ENCODE measurements at places on chromosomes 12 and 14.

DNA sequence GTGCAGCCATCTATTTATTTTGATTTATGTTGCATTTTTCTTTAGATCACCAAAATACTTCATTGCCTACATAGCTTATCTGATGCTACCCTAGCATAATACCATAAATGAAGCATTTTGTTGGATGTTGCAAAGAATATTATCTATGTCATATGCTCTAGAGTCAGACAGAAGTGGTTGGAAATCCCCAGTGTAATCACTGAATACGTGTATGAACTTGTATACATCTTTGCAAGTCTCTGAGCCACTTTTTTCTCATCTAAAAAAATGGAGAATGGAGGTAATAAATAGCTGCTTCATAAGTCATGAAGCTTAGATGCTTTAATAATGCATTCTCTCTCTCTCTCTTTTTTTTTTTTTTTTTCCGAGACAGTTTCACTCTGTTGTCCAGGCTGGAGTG is 18.5 kb downstream of the EVL start:
- DNase-seq = no peak

DNA sequence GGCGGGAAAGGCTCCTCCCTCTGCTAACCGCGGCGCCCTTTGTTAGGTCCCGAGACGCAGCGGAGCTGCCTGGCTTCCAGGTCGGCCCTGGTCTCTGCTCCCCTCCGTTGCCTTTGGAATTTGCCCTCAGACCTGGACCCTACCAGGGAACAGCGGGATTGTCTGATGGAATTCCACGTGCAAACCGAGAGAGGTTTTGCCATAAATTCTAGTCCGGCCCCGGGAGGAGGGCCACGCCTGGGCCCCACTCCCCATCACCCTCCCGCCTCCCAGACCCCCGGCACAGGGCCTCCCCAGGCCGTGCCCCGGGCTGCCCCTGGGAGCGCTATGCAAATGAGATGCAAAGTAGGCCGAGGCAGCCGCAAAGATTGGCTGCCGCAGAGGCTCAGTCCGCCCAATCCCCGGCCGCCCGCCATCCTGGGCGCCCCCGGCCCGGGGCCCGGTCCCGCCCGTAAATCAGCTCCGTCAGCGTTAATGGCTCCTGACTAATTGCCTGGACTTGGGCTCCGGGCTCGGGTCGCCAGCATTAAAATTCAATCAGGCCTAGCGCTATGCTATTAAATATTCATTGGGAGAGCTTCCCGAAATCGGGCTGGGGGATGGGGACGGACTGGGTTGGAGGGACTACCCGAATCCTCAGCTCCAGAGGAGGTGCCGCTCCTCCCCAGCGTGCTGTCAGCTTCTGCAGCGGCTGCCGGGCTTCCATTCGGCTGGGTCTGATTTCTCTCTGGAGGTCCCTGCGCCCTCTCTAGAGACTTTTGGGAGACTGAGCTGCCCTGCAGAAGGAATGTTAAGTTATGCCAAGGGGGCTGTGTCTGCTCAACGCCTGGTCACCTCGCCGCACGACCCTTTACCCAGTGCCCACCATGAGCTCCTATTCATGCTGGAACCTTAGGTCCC is 15.7 kb upstream of the FIGNL2 start:
- no peak for DNase-seq

DNA sequence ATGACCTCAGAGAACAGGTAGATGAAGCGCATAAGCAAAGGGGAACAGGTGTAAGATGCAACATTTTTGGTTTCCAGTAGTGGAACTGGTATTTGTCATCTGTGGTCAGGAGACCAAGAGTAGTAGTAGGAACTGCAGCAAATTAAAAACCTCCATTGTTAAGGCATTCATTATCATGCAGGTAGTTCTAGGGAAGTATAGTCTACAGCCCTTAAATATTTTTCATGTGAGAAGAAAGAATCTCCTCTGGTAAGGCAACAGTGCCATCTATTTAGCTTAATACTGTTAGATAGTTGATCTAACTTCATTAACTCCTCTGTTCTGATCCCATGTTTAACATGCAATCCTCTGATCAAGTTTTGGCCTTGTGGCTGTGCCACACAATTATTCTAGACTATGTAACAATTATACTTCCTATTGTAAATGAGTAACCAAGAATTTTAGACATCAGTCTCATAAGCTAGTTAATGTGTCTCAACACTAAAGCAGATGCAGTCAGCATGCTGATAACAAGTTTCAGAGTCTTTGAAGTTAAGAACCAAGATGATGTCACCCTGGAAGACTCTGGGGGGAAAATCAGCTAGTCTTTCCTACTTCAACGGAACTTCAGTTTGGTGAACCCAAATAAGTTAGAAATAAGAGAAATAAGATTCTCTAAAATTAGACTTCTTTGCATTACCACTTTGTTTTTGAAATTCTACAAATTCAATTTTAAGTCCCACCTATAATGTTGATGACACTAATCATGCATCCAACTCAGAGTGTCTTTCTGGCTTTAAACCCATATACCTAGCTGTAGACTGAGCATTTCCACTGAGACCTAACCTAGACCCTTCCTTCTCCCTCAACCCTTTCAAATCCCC is 70.9 kb downstream of the STXBP6 start:
- no peak for DNase-seq

- DNase-seq = no peak
Observed at GRCh38 chr14:76861574-76862255, 35.5 kb downstream of the LRRC74A start.

DNA sequence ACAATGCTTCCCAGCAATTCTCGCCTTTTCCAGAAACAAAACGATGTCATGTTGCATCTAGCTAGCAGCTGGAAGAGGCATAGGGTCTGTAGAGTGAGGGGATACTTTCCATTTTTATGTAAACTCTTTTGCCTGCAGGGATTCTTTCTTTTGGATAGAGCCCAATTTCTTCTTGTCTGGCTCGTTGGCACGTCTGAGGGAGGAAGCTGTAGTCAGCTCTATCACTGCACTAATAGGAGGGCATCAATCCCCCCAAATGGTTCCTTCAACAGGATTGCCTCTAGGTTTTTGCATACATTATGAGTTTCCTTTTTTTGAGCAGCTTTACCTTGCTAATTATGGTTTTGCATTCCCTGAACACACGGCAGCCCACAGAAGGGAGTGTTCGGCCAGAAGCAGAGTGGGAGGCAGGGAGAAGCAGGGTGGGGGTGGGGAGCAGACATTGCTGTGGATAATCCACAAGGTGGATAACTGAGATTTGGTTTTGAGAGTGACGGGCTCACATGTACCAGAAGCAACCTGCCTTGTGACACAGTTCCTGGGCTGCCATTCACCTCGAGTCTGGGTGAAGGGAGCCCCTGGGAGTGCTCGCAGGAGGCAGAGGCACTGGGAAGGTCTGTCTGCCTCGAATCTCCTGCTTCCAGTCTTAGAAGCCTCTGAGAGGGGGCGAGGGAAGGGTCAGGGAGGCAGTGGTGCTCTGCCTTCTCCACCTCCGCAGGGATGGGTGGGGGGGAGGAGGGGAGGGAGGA is 24.5 kb downstream of the LRTM2 start:
- DNase-seq = no peak

GRCh38 chr14:52061390-52061789 is 7.5 kb downstream of the NID2 start:
- no peak for DNase-seq

DNA sequence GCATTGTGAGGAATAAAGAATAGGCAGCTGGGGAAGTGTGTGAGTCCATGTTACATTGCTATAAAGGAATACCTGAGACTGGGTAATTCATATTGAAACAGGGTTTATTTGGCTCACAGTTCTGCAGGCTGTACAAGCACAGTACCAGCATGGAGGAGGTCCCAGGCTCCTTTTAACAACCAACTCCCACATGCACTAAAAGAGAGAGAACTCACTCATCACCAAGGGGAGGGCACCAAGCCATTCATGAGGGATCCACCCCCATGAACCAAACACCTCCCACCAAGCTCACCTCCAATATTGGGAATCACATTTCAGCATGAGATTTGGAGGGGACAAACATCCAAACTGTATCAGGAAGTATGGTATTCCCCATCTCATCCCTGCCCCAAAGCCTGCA is 11.9 kb upstream of the DHRS4 start:
- DNase-seq = no peak

DNA sequence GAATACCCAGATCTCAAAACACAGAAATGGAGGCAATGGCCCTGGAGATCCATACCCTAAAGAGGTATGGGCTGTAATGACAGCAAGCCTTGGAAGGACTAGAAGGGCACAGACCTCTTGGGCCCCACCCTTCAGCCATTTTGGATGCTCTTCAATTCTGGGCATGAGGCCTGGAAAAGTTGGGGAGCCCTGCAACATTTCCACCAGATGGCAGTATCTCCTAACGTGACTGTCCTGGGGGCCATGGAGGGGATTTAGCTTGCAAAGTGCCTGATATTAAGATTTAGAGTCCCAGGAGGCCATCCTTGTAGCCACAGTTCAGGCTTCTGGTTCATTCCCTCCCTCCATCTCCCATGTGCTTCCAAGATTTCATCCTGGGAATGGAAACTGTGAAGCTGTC is 30.2 kb downstream of the KCNA5 start:
- no peak for DNase-seq

DNA sequence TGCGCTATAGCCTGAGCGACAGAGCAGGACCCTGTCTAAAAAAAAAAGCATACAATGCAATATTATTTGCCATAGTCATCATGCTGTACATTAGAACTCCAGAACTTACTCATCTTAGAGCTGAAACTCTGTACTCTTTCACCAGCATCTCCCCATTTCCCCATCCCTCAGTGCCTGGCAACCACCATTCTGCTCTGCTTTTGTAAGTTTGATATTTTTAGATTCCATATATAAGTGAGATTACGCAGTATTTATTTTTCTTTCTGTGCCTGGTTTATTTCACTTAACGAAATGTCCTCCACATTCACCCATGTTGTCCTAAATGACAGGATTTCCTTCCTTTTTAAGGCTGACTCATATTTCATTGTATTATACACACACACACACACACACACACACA is 121.8 kb downstream of the BBS10 start:
- DNase-seq = no peak

DNA sequence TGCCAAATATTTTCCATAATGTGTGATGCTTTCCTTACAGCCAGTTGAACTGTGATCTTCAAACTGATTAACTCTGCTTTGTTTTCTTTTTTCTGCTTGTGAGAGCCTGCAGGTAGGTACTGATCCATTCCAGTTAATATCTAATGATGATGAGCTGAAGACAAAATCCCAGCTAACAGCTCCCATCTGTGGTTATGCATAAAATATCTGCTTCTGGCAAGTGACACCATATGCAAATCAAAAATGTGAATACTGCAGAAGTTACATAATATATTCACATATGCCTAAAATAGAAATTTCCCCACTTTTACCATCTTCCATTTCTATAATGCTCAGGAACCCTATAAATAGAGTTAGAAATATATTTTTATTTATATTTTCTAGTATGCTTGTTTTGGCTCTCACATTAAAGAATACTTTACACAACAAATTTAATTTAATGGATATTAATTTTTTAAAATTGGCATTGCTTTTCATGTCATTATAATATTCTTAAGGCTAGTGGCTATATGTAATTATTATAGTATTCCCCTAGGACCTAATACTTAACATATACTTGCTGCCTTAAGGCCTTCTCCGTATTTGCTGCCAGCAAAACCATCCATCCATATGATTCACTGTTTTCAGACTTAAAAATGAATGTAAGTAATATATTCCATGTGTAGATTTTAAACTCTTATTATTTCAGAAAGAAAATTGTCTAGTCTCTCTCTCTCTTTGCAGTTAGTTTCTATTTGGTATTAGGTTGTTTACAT is 83.8 kb downstream of the CCER1 start:
- DNase-seq = no peak

GRCh38 chr14:76876076-76876475 is 49.9 kb downstream of the LRRC74A start:
- peak; percentile 47 for DNase-seq

DNA sequence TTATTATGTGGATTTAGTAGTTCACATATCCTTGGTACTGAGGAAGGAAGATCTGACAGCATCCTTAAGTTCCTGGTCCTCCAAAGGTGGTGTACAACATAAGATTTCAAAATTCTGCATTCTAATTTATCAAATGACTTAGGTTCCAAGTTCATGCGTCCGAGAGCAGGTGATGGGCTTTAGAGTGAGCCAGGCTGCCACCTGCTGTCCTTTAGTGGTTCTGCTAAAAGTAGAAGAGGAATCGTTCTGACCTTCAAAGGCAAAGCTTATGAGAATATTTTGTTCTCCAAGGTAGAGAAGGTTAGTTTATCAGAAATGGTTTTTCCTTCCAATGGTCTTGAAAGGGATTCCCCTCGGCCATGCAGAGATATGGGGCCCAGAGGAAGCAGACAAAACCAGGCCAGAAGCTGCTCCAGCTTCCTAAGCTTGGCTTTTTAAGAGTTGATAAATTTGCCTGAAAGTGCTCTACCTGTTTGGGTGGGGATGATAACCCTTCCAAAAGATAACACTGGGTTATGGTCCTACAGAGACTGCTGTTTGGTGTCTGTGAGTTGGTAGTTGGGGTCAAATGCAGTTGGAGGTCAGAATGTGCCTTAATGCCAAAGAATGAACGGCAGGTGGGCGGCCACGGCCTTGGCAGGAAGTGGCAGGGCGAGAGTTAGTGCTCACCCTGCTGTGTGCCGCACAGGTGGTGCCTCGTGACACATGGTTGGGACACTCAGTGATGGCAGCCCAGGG is 29.1 kb upstream of the LRTM2 start:
- DNase-seq = peak; percentile 62

- no peak for DNase-seq
Observed at GRCh38 chr12:122964439-122965257, 1.6 kb downstream of the ABCB9 start.

GRCh38 chr12:2402073-2402579 is 349.3 kb downstream of the CACNA1C start:
- DNase-seq = peak; percentile 38

- DNase-seq = no peak
Observed at GRCh38 chr12:82698708-82699564, 12.2 kb downstream of the TMTC2 start.

DNA sequence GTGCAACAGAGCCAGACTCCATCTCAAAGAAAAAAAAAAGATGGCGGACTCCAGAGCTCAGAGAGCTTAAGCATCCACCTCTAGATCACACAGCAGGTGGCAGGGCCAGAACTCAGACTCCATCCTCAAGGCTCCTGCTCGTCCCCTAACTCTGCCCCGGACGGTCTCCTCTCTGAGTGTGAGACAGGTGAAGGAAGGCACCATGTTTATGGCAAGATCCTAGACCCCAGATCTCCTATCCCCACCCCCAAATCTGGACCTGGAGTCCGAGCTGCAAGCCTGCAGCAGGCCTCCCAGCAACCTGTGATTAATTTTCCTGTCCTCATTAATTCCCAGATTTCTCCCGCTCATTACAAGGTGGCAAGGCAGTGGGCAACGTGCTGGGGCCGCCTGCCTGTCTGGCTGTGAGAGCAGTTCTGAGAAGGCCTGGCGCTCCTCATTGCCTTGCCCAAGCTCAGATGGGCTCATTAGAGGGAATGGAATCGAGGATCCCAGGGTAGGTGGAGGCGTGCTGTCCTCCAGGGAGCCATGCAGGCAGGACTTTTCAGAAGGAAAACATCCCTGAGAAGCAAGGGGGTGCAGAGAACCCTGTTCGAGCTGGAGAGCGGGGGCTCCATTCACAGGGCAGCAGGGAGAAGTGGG is 296.6 kb upstream of the RTL1 start:
- no peak for DNase-seq

GRCh38 chr12:78121969-78122610 is 291.4 kb downstream of the NAV3 start:
- peak; percentile 21 for DNase-seq

- DNase-seq = no peak
Observed at GRCh38 chr12:55718624-55719275, 1.4 kb upstream of the RDH5 start.

All from NCI-H1092 (cell line).